ENCODE measurements at places on chromosomes 11 and 22.

GRCh38 chr22:27662359-27663301, 138.9 kb downstream of the MN1 start:
- DNase-seq = no peak

- peak; percentile 46 for DNase-seq
Measured at GRCh38 chr22:21861851-21862250, 5.6 kb downstream of the MAPK1 start.

GRCh38 chr11:47391077-47391583, 12.8 kb upstream of the SPI1 start:
- no peak for DNase-seq

- no peak for DNase-seq
Measured at GRCh38 chr11:63558459-63559157, 4.6 kb downstream of the PLAAT2 start.

GRCh38 chr11:111378861-111379601, at the start of gene POU2AF1:
Gene POU2AF1, minus strand, starts transcription at chr11:111379275. Its CDS starts 98 bp downstream, at chr11:111379177.
- DNase-seq = no peak

GRCh38 chr11:705646-706438, at the start of gene EPS8L2:
Gene EPS8L2, plus strand, starts transcription at chr11:706231. Its CDS starts 3,177 bp downstream, at chr11:709408.
- no peak for DNase-seq

Measured in GF-D8 (cell line).